ENCODE measurements at places on chromosomes 16 and 17.

- DNase-seq, result no peak
Observed at GRCh38 chr17:4672055-4672630, 30.7 kb upstream of the ALOX15 start.

- peak; percentile 75 for DNase-seq
Observed at GRCh38 chr16:56451753-56452689, 667 bp downstream of the OGFOD1 start.

GRCh38 chr16:83969771-83970429 lies 1.9 kb downstream of the NECAB2 start:
- DNase-seq, result no peak

- DNase-seq, result no peak
Observed at GRCh38 chr16:79329166-79329521, 271.4 kb downstream of the MAF start.

GRCh38 chr17:55897301-55897700 lies 146.4 kb downstream of the PCTP start:
- no peak for DNase-seq

- no peak for DNase-seq
Observed at GRCh38 chr17:34511265-34511664, 68.1 kb upstream of the TMEM132E start.

DNA sequence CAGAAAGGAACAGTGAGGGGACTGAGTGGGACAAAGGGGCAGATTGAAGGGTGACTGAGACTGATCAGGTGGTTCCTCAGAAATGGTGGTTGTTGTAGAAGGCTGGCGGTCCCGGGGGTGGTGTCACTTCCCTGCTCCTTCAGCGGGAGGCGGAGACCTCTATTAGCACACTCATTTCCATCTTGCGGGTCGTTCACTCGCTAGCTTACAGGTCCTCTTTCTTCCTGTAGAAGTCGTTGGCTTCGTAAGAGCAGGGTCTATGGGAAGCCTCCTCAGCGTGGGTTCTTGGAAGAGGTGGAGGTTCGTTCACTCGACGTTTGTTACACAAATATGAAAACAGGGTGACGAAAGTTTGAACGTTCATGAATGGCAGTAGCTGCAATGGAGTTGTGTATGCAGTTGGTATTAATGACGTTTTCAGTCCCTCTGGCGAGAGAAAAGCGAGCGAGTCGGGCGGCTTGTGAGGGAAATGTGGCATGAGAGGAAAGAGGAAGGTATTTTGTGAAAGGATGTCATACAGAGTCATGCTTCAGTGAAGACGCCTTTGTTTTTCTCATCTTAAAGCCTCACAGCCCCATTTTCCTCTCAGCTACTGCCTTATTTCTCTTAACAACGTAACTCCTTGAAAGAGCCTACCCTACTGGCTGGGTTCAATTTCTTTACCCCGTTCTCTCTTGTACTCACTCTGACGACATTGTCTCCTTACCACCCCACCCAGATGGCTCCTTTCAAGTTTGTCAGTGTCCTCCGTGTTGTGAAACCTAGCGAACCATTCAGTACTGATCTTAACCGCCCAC lies 667 bp downstream of the EFCAB13 start:
- peak; percentile 49 for DNase-seq

GRCh38 chr16:62970851-62971250 lies 934.6 kb upstream of the CDH8 start:
- DNase-seq, result no peak

DNA sequence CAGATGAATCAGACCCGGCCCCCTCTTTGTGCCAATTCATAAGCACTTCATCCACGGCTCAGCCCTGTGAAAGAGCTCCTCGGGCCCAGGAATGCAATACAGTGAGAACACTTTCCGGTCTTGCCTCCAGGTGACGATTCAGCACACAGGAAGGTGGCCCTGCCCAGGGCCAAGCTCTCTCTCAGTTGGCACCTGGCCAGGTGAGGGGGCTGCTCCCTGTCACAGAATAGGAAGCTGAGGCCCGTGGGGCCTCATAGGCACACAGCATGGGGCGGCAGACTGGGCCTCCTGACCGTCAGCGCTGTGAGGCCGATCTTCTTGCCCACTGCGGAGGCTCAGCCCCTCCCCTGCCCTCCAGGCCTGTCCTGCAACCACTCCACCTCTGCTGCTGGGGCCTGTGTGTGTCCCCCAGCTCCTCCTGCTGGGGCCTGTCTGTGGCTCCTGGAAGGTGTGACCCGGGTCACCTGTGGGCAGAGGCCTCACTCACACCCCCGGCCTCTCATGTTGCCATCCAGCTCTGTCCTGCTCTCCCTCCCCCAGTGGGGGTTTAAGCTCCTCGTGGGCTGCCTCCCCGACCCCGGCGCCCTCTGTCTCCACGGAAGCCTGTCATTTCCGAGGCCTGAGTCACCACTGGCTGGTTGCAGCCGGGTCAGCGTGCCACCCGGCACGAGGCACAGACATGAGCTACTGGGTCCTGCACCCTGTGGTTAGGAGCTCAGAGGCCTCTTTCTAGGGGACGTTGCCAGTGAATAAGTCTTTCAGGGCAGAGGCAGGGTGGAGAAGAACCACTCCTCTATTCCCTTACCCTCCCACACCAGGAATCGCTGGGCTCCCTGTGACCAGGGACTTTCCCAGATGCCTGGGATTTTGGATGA lies 114.4 kb downstream of the SEC14L1 start:
- no peak for DNase-seq

GRCh38 chr16:24036614-24037013 lies 200.8 kb downstream of the PRKCB start:
- DNase-seq, result peak; percentile 50

DNA sequence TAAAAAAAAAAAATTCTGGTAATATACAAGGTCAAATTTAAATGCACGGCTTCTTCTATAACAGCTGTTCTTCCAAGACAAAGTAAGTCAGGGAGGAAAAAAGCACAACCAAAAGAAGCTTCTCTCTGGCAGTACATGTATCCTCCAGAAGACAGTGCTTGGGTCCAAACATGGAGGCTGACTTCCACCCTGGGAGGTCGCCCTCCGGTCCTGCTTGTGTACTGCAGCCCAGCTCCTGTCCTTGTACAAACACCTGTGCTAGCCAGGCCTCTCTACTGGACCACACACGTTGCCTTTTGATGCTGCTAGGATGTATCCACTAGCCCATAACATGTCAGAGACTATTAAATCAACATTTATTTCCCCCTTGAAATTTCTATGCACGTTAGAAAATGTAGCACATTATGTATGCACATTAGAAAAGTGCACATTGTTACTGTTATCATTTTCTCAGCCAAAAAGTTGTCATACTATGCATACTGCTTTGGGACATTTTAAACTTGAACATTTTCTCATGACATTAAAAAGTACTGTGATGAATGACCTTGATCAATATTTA lies 21.9 kb downstream of the TEKT3 start:
- DNase-seq, result no peak

DNA sequence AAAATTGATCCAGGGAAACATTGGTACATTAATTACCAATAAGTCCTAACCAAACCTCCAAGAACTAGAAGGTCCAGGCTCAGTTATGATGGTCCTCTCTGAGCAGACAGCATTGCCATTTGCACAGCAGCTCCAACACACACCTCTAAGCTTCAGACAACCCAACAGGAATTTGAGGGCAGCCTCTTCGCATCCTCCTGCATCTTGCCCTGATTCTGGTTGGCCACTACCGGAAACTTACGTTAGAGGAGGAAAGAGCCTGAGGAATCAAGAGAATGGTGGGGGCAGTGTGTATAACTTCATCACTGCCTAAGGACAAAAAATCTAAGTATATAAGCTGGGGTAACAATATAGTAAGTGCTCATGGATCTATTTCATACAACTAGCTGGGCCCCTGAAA lies 15.7 kb downstream of the FAM117A start:
- no peak for DNase-seq

GRCh38 chr17:45227101-45227925 lies 5.6 kb downstream of the FMNL1 start:
- DNase-seq, result peak; percentile 49

- DNase-seq, result no peak
Observed at GRCh38 chr17:73663614-73664013, 19.4 kb upstream of the SDK2 start.

DNA sequence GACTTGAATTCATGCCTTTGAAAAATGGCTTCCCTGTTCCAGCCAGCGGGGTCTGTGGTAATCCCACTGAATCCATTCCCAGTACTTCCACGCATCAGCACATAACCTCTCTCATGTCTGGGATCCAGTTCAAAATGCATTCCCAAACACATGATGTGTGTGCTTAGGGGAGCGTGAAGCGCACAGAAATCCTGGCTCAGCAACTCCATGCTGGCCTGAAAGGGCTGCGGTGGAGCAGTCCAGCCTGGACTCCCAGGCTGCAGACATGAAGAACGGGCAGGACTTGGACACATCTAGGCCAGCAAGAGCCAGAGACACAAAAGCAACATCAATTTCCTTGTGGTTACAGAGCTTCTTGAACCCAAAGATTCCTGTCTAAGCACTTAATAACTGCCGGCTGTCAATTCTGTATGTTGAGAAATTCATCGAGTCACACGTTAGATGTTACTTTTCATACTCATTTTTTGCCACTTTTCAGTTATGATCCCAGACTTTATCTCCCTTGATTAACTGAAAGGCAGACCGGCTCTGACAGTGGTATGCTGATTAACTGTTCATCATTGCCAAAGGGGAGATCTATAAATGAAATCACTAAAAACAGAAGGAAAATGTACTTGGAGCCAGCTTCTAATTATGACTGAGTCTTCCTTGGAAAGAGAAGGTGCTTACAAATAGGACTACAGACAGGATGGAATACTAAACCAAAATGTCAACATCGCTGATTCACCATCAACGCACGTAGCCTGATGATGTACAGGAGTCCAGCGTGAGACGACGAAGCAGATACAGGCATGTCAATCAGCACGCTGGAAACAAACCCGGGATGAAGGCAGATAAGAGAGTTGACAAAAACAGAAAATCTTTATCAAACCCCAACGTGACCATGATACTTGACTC lies 23.0 kb downstream of the NSMCE1 start:
- DNase-seq, result no peak

GRCh38 chr17:79811011-79811867 lies 14.4 kb upstream of the CBX8 start:
- peak; percentile 74 for DNase-seq

- DNase-seq, result no peak
Observed at GRCh38 chr17:1413281-1413791, 13.3 kb upstream of the YWHAE start.

- peak; percentile 79 for DNase-seq
Observed at GRCh38 chr16:11405331-11406176, 60.3 kb downstream of the RMI2 start.

DNA sequence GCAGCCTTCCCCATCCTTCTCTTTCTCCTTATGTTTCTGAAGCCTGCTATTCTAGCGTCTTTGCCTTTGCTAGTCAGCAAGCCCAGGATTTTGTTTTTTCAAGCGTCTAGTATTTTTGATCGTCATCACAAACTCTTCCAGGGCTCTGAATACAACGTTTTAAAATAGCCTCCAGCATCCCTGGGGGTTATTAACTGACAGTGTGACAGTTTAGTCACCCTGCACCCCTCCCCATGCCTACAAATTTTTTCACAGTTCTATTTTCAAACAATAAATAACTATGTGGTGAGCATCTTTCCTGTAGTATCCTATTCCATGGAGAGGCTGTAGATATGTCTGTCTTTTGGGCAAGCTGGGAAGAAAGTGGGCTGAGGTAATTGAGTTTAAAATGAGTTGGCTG lies 280.9 kb downstream of the MAP2K4 start:
- no peak for DNase-seq

DNA sequence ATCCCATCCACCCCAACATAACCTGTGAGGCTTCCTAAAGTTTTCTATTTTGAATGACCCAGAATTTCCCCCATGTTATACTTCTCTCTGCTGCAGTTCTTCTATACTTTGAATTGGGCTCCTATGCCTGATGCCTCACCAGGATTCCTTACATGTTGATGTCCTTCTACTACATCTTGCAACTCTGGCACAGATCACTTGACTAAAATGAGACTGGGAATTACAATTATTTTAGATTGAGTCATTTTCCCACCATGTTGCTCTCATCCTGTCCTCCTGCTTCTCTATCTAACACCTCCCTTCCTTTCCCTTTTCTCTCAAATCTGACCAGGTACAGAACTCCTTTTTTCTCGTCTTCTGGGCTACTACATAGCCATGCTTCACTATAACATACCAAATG lies 314.0 kb upstream of the KCNJ16 start:
- no peak for DNase-seq

DNA sequence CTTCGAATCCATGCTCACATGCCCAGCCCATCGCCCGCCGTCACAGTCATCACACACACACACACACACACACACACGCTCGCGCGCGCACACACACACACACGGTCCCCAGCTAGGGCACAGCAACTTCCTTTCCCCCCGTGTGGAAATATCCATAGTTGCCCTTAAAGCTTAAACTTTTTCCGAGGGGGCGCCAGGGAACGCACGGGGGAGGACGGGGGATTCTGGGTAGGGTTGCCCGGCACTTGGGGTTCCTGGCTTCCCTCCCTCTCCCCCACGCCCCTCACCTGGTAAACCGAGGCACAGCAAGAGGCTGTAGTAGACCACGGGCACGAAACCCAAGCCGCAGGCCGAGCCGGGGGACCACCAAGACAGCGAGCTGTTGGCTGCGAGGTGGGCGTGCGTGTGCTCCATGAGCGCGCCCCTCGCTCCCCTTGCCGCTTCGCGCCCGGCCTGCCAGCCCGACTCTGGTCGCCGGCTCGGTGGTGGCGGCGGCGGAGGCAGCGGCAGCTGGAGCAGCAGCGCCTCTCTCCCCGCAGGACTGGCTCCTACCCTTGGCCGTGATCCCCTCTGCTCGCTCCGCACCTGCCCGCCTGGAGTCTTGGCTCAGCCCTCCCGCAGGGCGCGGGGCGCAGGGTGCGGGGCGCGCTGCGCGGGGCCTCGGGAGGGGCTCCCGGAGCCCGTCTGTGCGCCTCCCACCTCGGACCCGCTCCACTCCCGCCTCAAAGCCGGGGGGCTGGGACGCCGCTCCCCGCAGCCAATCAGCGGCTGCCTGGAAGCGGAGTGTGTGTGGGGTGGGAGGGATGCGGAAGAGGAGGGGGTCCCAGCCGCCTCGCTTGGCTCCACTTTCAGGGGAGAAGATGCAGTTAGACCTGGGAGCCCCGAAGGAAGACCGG lies at the start of gene GPR139:
Gene GPR139 (minus strand): TSS at position 688 of the 896 bp plus-strand sequence. CDS start 274 bp downstream, at position 414.
- DNase-seq, result no peak

- DNase-seq, result no peak
Observed at GRCh38 chr17:3729881-3730280, 6.2 kb downstream of the HASPIN start.

DNA sequence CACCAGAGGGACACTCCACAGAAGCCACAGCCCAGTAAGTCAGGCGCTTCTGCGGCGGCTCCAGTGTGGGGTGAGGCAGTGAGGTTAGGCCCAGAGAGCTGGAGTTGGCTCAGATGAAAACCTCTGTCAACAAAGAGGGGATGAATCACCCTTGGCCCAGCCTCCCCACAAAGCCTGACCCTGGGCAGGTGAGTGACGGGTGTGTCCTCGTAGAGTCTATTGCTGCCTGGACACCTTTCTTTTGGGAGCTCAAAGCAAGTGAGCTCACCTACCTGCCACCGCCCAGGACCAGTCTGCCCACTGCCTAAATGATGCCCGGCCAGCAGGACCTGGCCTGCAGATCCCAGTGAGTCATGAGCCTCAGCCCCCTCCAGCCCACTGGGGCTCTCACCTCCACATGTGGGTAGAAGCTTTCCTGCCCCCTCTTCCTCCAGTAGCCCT lies 24.9 kb upstream of the DBNDD1 start:
- no peak for DNase-seq

Data from germinal center (tissue), 1 donor.